ENCODE measurements at places on chromosomes 1 and 21. TPM values are rescaled to one million over a fixed set of nuclear protein-coding genes. Genes with fewer than 3 reads are reported as not detected.

CYP4Z1 gene
- not detected for total RNA-seq

TMOD4 gene
- total RNA-seq: not detected

FAM163A gene
- not detected for total RNA-seq

BTBD19 gene
- 3.4 TPM for total RNA-seq

OLIG2 gene
- total RNA-seq: not detected

CSMD2 gene
- total RNA-seq: not detected

CALML6 gene
- total RNA-seq: 0.24 TPM

FCRL5 gene
- not detected for total RNA-seq

PRAMEF11 gene
- not detected for total RNA-seq

MMP23B gene
- total RNA-seq: 1.5 TPM

ELOA gene
- total RNA-seq: 30.9 TPM

RPS8 gene
- 1,669 TPM for total RNA-seq

ACP6 gene
- total RNA-seq: 23.9 TPM

RGS18 gene
- not detected for total RNA-seq

TRIM58 gene
- not detected for total RNA-seq

RGS16 gene
- 0.25 TPM for total RNA-seq

S100A3 gene
- total RNA-seq: 115 TPM

FAM151A gene
- total RNA-seq: 0.15 TPM

PGLYRP4 gene
- not detected for total RNA-seq

CEP350 gene
- total RNA-seq: 9.2 TPM

TNFSF4 gene
- 0.05 TPM for total RNA-seq

SPATA21 gene
- total RNA-seq: not detected

LCE1B gene
- not detected for total RNA-seq

HSF2BP gene
- total RNA-seq: 1.5 TPM

CERS2 gene
- 248 TPM for total RNA-seq

CDC42 gene
- total RNA-seq: 145 TPM

PTGFR gene
- total RNA-seq: not detected

KRTAP19-7 gene
- total RNA-seq: not detected

OPRD1 gene
- 0.08 TPM for total RNA-seq

LCE3D gene
- 1.8 TPM for total RNA-seq

All from A549 treated with ZK216348 at 1 μM for 4 hours (cell line).